GM18507 (cell line): ENCODE measurements at places on chromosomes 3 and 15.

DNA sequence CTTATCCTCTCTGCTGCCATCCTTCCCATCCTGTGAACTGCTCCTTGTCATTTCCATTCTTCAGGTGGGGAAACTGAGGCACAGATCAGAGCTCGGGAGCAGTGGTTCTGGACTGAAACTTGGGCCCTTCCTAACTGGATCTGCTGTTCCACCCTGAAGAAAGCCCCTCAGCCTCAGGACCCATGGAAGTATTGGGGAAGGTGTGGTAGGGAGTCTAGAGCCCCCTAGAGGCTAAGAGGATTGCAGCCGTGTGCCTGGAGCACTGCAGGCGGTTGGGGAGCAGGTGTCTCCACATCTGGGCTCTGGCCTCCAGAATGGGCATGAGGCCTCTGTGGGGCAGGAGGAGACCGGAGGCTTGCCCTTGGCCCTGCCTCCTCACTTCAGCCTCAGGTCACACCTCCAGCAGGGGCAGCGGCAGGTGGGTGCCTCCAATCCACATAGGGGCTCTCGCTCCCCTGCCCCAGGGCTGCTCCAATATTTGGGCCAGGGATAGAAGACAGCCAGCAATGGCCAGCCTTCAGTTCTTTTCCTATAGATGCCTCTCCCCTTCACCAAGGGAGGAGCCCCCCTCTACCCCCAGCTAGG is 28.1 kb downstream of the DNAJB8 start:
- no peak for DNase-seq

GRCh38 chr3:151841801-151842200 is 27.9 kb downstream of the AADAC start:
- no peak for DNase-seq

- no peak for DNase-seq
Measured at GRCh38 chr3:113094337-113095221, 103.8 kb downstream of the GTPBP8 start.

GRCh38 chr3:184795522-184796190 is 16.3 kb upstream of the VPS8 start:
- no peak for DNase-seq

GRCh38 chr15:65393091-65393490 is 15.3 kb upstream of the IGDCC3 start:
- DNase-seq, result no peak

- DNase-seq, result no peak
Measured at GRCh38 chr3:23183731-23184130, 19.4 kb upstream of the UBE2E2 start.

- peak; percentile 56 for DNase-seq
Measured at GRCh38 chr15:32908135-32908801, 190.5 kb downstream of the GREM1 start.

GRCh38 chr3:106333911-106334618 is 465.3 kb upstream of the CBLB start:
- no peak for DNase-seq

DNA sequence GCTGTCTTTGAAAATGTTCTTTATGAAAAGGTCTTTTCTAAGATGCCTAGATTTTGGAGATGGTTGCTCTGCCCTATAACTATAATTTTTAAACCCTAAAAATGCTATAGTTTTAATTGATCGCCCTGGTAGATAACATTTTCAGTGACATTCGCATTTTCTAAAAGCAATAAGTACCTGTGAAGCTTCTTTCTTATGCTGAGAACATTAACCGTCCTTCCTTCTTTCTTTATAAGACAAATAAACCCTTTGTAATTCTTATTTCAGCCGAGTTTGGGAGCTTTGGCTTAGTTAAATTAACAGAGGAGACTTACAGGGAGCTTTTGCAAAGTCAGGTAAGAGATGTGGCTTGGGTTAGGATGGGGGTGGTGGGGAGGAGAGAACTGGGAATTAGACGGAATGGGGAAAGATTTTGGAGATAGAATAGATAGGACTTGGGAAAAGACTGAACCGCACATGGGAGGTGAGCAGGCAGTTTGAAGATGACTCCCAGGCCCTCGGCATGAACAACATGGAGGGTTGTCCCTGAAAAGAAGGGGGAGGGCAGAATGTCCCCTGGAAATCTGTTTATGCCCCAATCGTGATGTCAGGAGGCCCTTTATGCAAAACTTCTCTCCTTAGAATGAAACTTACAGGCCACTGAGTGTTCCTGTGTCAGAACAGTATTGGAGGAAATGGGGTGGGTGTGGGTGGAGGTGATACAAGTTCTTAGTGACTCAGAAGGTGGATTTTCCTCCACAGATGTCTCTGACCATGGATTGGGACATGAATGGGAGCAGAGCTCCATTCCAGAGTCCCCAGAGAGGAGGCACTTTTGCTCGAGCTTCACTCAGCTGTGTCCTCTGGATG is 76.2 kb upstream of the LARS2 start:
- no peak for DNase-seq

GRCh38 chr3:120450600-120451271 is at the start of gene FSTL1:
Gene FSTL1, minus strand, starts transcription at chr3:120450992. Its CDS starts 246 bp downstream, at chr3:120450746.
- no peak for DNase-seq

GRCh38 chr3:22361521-22361920 is 610.5 kb upstream of the ZNF385D start:
- DNase-seq, result no peak

DNA sequence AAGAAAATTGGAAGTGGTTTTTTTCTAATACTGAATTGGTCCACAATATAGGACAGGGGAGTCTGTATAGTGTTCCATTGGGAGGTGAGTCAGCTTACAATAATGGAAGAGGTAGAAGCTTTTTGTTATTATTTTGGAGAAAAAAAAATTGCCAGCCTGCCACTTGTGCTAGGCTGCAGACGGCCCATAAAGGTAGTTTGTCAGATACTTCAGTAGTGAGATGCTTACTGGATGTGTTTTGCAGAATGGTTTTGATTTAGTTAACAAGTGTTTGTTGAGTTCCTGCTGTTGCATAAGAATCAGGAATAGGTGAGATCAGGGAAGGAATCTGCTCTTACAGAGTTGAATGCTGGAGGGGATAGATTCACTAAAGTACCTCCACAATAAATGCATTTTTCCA is 1.0 kb downstream of the DTWD1 start:
- DNase-seq, result no peak

- DNase-seq, result no peak
Measured at GRCh38 chr15:89495638-89496145, 691 bp downstream of the RHCG start.

- DNase-seq, result peak; percentile 37
Measured at GRCh38 chr15:92161039-92161670, 232.5 kb upstream of the ST8SIA2 start.

DNA sequence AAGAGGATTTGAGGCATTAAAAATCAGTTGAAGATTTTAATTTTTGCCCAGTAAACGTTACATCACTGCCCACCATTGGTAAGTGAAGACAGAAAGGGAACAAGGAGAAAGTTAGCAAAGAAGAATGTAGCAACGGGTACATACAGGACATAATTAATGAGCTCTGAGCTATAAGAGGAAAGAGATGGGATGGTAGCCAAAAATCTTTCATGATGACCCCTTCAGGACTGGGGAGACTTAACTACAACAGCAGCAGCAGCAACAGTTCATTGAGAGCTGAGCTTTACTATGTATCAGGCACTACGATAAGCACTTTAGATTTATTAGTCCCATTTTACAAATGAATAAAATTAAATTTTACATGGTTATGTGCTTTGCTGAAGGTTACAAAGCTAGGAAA is 18.4 kb downstream of the EMC4 start:
- DNase-seq, result no peak

DNA sequence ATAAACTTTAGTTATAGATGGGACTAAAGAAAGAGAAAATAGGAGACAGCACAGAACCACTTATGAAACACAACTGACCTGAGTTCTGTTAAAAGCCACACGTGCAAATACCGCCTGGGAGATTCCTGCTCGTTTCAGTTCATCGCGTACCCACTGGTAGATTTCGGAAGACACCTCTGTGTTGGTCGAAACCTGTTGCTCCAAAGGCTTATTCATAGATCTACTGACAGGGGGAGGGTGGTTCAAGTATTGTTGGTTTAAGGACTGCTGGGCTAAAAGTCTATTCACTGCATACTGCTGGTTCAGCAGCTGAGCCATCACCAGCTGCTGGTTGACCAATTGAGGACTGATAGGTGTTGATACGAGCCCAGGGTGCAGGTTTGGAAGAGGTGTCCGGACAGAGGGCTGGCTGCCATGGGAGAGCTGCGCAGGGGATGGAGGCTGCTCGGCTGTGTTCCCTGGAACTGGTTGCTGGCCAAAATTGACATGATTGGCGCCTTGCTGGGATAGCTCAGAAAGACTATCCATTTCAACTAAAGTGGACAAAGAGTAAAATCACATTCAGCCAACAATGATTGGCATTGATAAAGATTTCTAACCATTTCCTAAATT is 30.6 kb downstream of the SATB1 start:
- DNase-seq, result no peak

DNA sequence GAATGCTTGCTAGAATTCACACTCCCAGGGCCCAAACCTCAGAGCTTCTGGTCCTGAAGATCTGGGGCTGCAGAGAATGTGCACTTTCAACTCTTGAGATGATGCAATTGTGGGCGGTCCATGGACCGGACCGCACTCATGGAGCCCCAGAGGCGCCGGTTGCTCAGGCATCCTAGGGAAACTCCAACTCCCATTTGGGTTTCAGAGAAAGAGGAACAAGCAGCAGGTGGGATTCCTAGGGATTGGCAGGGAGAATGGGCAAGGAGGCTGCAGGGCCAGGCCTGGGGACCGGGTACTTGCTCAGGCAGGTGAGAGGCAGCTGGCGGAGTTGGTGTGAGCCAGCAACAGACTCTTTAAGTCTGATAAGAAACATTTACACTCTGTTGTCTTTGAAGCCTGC is 3.5 kb downstream of the NOX5 start:
- no peak for DNase-seq

DNA sequence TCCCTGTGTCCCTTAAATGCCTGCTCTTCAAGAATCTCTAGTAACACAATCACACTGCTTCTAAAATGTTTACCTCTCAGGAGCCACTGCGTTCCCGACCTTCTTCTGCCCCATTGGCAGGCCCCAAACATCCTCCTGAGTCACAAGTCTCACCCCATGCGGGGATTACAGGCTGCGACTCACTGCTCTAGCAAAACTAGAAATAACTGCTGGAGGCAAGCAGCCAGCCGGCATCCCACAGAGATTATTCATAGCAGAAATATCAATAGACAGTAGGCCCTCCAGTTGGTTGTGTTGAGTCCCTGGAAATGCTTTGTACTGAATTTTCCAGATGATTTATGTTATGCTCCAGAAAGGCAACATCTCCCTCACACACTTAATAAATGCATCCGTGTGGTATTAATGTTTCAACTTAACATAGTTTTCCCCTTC is 64.8 kb downstream of the RFTN1 start:
- no peak for DNase-seq

GRCh38 chr3:192745150-192745549 is 17.8 kb upstream of the FGF12 start:
- no peak for DNase-seq

DNA sequence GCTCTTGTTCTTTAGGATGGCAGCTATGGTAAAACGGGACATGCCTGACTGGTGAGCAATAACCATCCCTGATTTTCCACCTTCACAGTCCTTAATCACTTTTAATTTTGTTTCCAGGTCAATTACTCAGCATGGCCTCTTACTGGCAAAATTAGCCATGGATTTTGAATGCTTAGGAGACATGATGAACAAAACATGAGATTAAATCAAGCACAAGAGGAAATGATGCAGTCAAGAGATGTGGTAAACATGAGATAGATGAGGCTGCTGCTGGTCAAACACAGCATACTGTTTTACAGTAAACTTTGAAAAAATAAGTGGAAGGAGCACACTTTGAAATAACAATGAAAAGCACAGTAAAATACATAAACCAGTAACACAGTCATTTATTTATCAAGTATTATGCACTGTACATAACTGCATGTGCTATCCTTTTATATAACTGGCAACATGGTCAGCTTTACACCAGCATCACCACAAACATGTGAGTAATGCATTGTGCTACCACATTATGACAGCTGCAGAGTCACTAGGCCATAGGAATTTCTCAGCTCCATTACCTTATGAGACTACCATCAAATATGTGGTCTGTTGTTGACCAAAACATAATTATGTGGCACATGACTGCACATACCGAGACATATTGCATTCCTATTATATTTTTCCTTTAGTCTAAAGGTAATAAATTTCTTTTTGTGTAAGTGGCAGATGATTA is 30.1 kb upstream of the ZNF502 start:
- DNase-seq, result no peak

- DNase-seq, result no peak
Measured at GRCh38 chr15:101488300-101489164, 975 bp downstream of the PCSK6 start.

GRCh38 chr15:38878926-38879325 is 314.3 kb upstream of the RASGRP1 start:
- DNase-seq, result no peak

DNA sequence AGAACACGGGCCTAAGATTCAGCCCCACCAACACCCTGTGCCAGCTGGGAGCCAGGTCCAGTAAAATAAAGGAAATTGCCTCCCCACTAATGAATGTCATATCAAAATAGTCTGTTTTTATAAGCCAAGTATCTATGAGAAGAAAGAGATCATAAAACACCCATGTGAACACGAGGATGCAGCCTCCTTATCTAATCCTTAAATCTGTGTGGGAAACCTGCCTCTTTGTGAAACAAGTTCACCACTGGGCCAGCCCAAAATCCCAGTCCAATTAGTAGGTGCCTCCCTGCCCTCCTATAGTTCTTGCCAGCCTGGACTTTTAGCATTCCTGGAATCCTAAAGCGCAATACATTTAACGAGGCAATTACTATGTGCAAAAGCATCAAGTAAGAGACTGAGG is 42.0 kb downstream of the SCAPER start:
- DNase-seq, result no peak

DNA sequence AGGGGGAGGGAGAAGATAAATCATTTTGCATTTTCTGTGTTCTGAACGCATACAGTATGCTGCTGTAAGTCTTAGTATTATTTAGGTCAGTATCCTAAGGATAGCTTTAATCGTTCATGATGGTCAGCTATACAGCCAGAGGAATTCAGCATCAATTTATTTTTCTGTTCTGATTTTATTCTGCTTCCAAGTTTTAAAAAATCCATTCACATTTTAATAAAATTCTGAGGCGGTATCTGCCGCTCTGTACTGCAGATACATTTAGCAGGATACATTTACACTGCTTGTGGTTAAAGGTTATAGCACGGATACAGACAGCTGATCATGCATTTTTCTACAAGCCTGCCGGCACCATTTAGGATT is 17.8 kb downstream of the ZBTB38 start:
- DNase-seq, result no peak
